ENCODE measurements at places on chromosomes 2 and 18.

- no peak for DNase-seq
These were observed 160.5 kb downstream of the GALNT13 start for GRCh38 chr2:154032220-154032619.

GRCh38 chr2:215207041-215207440, 68.6 kb upstream of the ABCA12 start:
- no peak for DNase-seq

DNA sequence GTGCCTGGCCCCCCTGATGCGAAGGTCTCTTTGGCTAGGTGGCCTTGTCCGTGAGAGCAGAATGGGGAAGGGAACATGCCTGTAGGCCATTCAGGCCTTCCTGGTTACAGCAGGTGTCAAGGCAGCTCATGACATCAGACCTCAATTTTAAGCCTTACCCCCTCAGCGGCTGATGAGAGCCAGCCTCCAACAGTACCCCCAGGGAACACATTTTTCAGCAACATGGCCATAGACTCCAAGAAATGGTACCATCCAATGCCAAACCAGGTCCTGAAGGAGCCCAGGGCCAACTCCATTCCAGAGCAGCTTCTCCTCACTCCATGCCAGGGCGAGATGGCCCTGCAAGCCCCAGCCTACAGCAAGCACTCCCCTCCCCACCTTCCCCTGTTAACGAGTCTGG, 199.2 kb downstream of the SMAD2 start:
- DNase-seq = no peak

DNA sequence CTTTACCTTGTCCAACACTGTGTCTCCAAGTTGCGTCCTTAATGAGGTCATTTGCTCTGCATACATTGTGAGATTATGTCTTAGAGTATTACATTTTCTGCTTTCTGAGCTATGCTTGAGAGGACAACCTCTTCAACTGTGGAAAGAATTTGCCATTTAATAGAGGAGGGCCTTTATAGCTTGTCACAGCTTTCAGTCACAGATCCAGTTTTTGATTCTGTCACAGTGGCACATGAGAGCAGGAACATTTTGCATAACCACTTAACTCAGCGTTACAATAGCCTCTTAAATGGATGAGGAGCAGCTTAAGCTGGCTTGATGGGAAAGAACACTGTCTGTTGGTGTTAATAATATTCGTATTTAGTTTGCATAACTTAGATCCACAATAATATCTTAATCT, 63.0 kb downstream of the RHBDD1 start:
- DNase-seq = no peak

- no peak for DNase-seq
These were observed 12.3 kb upstream of the SLC14A2 start for GRCh38 chr18:45602926-45603325.

DNA sequence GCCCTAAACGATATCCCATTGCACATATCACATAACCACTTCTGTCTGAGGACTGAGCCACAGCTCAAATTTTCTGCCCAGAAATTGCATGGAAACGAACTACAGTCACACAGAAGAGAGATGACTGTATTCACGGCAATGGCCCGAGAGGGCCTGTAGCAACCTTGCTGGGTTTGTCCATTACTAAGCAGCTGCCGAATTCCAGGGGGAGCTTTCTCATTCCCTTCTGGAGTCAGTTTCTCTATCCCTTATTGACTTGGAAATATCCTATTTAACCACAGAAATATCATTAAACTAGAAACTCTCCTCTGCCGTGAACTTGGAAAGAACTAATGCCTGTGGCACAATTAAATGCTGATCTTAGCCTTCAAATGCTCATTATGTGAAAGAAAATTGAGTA, 183.9 kb downstream of the DNER start:
- no peak for DNase-seq

DNA sequence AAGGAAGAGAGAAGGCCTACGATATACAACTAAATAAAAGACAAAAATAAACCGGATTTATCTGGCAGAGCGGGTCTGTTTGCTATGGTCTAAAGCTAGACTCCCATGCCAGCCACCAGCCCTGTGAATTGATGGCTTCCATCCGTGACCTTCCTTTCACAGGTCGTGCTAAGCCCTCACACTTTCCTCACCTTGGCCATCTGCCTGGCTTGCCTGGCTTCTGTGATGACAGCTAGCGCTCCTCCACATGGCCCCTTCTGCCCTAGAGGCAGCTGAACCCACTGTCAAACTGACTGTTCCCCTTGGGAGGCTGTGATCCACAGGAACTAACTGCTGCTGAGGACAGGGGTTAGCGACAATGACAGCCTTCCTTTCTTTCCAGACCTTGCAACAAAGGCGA, 32.5 kb downstream of the GAREM1 start:
- DNase-seq = no peak

DNA sequence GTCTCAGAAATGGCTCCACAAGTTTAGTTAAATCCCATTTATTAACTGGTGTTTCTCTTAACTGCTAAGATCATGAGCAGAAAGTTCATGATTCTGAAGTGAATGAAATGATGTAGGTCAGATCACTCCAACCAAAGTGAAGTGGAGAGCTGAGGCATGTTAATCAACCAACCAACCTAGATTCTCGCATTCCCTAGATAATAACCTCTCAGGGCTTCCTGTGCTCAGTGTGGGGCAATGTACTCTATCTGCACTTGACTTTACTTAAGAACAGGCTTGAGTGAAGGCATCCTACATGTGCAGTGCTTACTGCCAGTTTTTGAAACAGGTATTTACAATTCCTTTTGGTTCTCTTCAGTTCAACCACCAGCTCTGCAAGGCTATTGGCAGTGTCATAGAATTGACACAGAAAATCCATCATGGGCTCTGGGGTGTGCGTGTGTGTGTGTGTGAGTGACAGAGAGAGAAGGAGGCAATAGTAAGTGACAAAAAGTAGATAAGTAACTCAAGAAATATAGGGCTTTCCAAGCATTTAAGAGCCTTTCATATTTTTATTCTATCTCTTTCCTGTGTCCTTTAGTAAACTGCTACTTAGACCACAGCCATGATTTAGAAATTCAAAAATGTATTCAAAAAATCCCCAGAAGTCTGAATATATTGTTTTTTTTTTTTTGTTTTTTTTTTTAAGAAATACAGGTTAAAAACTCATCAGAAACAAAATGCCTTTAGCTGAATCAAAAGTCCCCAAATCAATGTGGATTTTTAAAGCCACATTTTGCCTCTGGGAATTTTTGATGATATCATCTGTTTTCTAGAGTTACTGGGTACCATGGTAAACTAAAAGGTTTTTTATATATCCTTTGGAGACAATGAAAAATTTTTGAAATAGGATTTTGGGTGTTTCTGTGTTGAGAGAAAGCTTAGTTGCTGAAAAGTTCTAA, 28.6 kb downstream of the DOCK10 start:
- no peak for DNase-seq

- no peak for DNase-seq
These were observed 27.7 kb upstream of the NFATC1 start for GRCh38 chr18:79367989-79368388.

DNA sequence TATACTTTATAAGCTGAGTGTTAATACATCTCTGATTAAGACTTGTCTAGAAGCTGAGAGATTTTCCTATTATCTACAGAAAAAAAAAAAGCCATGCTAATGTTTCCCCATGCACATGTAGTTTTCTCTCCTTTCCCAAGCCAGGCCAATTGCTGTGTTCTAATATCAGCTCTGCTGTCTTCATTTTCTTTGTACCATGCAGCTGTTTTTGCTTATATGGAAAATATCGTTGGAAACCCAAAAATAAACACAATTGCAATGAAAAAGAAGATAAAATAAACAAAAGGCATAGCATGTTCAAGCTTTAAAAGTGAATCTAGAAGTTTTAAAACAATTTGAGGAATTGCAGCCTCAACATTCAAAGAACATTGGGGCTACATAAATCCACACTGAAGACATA, 817.4 kb upstream of the ACVR2A start:
- DNase-seq = no peak

DNA sequence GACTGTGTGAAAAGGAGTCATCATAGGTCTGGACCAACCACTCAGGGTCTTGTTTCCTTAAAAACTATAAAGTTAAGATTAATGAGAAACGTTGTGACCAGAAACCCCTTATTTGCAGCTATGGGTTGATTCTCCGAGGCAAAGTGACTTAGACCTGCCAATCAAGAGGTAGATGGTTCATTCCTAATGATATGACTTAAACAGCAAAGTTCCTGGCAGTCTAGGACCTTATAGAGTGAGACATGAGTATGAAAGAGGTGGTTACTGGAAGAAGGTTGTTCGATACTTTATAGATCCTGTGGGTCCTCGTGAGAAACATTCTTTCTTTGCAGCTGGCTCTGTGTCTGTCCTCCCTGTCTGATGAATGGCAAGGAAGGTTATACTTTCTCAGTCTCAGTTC, 8.0 kb downstream of the SFXN5 start:
- no peak for DNase-seq

DNA sequence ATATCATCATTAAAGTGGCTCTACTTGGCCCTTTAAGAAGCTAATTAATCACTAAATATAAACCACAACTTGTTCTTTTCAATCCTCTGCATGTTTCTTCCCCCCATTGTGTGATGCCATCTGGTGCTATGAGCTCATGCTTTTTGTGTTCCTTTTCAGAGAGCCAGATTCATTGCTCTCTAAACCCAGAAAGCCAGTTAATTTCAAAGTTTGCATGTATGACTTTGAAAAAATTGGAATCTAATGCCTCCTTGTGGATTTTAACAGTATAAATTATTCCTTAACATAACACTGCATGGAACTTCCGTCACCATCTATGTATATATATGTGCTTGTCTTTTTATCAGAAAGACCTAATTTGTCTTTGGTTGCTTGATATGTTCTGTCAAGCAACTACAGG, 31.1 kb downstream of the TMEM178A start:
- DNase-seq = peak; percentile 19

- no peak for DNase-seq
These were observed 295.6 kb downstream of the KIAA1328 start for GRCh38 chr18:37124516-37124915.

- DNase-seq = no peak
These were observed 260.8 kb upstream of the FAM98A start for GRCh38 chr2:33859811-33860461.

DNA sequence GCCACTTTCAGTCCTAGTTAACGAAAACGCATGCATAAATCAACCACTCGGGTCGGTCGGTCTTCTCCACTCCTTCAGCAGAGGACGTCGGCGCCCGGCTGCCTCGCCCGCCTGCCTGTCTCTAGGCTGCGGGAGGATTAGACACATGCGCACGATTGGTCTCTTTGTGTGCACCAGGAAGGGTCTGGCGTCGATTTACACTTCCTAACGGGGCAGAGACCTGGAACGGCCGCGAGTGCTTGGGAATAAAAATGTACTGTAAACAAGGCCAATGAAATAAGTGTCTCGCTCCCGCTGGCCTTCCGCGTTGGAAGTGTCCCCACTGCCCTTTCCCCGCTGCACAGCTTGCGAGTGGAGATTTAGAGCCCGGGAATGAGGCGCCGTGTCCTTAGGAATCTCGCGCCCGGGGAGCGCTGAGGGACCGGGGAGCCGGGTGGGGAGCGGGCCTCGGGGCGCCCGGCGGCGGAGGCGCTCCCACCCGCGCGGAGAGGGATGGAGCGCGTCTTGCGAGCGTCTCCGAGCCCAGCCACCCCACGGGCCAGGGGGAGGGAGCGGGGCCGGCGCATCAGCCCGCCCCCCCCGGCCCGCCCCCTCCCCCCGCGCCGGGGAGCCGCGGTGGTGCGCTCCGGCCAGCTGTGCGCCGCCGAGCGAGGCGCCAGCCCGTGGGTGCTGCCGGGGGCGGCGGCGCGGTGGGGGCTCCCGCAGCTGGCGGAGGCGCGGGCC, at the start of gene DOK6:
TSS of gene DOK6 (plus strand) at position 636 of the 723 bp plus-strand sequence.
- DNase-seq = no peak

GRCh38 chr2:32427672-32428610, 71.1 kb downstream of the BIRC6 start:
- DNase-seq = no peak

DNA sequence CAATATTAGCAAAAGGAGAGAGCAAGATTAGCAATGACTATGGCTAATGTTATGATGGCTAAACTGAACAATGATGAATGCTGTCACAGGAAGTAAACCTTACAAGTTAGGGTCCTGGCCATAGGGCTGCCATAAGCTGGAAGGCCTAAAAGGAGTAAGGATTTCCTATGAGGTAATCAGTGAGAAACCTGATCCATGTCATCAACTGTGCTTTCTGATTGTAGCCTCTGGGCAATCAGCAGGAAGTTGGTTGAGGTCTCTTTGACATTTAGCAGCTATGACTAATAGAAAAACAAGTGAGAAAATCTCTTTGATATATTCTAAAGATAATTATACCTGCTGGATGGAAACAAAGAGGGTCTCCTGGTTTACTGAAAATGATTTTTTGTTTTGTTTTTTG, 193.0 kb downstream of the RAB3GAP1 start:
- DNase-seq = no peak

DNA sequence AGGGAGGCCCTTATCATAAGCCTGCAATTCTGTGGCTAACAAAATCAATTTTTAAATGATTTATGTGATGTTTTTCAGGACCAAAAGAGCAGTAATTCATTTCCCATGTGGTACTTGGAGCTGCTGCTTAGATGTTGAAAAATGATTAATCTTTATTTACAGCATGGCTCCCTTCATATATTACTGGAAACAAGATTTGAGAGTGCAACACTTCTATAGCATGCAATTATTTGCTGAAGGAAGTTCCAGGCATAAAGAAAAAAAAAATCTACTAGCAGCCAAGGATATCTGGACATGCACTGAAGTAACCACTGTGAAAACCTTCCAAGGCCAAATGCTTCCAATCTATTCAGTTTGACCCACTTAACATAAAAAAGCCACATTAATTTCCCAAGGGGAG, 186.3 kb downstream of the SLC8A1 start:
- DNase-seq = no peak

- no peak for DNase-seq
These were observed 223.8 kb downstream of the CMPK2 start for GRCh38 chr2:6641956-6642355.

GRCh38 chr2:110219496-110220189, 7.3 kb upstream of the MTLN start:
- no peak for DNase-seq

GRCh38 chr2:207784898-207785297, 15.2 kb upstream of the FZD5 start:
- DNase-seq = no peak

- no peak for DNase-seq
These were observed 330.7 kb downstream of the NR4A2 start for GRCh38 chr2:156001851-156002250.

DNA sequence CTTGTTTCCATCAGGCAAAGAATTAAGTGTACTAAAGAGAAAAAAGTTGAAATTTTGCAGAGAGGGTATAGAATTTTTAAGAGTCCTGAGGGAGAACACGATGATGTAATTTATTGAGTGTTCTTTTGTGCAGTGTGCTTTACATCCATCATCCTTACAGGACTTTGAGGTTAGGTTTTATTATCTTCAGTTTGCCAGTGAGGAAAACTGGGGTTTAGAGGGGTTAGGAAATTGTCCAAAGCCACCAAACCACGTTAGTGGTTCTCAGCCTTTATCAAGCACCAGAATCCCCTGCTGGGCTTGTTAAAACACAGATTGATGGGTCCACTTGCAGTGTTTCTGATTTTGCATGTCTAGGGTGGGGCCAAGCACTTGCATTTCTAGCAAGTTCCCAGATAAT, 277.5 kb downstream of the KCNS3 start:
- DNase-seq = no peak

Data from suppressor macrophage treated with lipopolysaccharide for 4 hours (primary cell).